ENCODE measurements at places on chromosomes 13 and 19.

DNA sequence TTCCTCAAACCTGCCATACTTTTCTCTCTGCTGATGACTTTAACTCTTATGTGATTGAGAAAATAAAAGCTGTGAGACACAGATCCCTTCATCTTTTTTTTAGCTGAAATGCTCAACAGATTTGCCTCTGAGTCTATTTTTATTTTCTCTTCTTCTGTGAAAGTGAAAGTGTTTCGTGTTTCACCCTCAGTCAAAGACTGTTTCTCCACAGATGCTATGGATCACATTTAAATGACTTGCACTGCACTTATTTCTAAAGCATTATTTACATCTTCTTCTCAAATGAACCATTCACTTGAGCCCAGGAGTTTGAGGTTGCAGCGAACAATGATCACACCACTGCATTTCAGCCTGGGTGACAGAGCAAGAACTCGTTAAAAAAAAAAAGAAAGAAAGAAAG is 890.1 kb upstream of the PCDH20 start:
- no peak for DNase-seq

- no peak for DNase-seq
Measured at GRCh38 chr13:23718996-23719395, 148.8 kb downstream of the TNFRSF19 start.

GRCh38 chr19:43524922-43525835 is 1.8 kb downstream of the ETHE1 start:
- DNase-seq, result peak; percentile 73

DNA sequence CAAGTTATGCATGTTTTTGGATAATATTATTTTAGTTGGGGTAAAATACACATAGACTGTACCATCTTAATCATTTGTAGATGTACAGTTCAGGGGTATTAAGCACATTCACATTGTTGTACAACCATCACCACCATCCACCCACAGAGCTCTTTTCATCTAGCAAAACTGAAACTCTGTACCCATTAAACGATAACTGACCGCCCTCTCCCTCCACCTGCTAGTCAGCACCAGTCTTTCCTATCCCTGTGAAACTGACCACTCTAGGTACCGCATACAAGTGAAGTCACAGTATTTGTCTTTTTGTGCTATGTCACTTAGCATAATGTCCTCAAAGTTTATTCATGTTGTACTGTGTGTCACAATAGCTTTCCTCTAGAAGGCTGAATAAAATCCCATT is 60.2 kb upstream of the GTF2F2 start:
- no peak for DNase-seq

DNA sequence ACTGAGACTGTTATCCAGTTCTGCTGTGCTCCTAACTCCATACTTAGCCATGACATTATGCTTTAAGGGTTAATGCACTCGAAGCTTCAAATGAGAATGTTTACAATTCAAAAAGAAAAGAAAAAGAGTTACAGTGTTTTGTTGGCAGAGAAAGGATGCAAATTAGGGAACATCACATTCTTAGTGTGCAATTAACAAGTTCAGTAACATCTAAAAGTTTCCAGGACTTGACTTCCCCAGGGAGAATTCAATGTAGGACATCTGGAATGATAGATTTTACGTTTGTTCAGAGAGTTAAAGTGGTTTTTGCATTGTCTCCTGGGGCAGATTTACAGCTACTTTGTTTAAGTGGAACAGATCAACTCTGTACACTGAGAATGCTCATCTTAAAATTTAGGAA is 525.2 kb downstream of the LIG4 start:
- no peak for DNase-seq

DNA sequence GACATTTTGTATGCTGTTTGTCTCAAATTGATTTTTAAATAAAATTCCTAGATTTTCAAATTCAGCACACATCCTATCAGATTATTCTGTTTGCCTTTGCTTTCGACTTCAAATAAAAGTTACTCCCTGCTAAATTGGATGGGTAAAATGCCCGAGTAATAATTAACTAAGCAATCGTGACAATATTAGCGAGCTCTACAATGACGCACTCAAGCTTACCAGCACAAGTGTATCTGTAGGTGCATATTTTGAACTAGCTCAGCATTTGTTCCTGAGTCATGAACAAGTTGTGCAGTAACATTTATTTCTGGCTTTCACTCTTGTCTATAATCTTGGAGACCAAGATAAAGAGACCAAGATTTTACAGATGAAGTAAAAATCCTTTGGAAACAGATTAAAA is 113.4 kb downstream of the UBL3 start:
- DNase-seq, result no peak

- no peak for DNase-seq
Measured at GRCh38 chr19:10773969-10774368, 56.1 kb downstream of the DNM2 start.

GRCh38 chr19:7787141-7787540 is 24.1 kb downstream of the CLEC4M start:
- no peak for DNase-seq

DNA sequence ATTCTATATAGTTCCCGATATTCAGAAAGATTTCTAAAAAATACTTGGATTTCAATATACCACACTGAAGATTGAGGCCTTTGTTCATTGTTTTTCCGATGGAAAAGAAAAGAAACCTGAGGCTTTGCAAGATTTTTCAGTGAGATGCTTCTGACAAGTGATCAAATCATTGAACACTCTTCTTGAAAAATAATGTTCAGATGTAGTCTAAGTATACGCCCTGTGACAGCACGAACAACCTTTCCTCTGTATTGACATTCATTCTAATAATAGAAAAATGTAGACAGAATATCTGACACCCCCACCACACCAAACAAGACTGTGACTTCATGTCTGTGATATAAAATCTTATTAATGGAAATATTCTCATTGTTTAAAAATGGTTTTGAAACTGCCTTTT is 650.7 kb upstream of the KLHL1 start:
- no peak for DNase-seq

DNA sequence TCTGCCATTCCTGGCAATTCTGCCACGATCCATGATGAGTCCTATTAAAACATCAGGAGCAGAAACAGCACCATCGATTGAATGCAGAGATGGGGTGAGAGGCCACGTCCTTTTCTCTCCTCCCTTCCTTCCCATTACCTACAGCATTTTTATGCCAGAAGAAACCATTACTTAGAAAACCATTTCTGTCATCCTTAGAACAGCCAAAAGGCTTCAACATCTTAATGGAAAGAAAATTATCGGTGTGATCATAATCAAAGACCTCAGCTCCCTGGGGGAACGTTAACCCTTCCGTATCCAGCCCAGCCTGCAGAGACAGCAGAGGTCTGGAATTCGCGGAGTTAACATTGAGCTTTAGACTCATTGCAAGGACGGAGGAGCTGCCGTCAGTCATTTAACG is 56.0 kb upstream of the SIAH3 start:
- DNase-seq, result no peak

- DNase-seq, result peak; percentile 40
Measured at GRCh38 chr13:84946192-84946591, 853.0 kb downstream of the SLITRK6 start.

GRCh38 chr19:47330466-47330869 is 1.5 kb upstream of the C5AR2 start:
- peak; percentile 85 for DNase-seq

DNA sequence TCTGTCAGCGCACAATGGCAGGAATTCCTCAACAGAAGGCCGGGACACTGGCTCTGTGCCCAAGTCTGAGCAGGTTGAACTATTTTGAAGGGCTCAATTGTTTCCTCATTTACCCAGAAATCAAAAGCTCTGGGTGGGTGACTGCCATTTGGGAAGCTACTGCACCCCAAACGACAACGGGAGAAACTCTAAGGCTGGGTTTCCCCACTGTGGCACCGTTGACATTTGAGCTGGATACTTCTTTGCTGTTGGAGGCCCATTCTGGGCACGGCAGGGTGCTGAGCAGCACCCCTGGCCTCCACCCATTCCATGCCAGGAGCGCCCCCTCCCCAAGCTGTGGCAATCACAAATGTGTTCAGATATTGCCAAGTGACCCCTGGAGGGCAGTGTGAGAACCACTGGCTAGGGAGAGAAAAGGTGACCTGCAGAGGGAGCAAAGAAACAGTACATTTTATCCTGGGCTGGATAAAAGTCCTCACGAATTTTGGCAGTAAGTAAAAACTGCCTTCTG is 62.5 kb downstream of the RFX2 start:
- DNase-seq, result peak; percentile 22

DNA sequence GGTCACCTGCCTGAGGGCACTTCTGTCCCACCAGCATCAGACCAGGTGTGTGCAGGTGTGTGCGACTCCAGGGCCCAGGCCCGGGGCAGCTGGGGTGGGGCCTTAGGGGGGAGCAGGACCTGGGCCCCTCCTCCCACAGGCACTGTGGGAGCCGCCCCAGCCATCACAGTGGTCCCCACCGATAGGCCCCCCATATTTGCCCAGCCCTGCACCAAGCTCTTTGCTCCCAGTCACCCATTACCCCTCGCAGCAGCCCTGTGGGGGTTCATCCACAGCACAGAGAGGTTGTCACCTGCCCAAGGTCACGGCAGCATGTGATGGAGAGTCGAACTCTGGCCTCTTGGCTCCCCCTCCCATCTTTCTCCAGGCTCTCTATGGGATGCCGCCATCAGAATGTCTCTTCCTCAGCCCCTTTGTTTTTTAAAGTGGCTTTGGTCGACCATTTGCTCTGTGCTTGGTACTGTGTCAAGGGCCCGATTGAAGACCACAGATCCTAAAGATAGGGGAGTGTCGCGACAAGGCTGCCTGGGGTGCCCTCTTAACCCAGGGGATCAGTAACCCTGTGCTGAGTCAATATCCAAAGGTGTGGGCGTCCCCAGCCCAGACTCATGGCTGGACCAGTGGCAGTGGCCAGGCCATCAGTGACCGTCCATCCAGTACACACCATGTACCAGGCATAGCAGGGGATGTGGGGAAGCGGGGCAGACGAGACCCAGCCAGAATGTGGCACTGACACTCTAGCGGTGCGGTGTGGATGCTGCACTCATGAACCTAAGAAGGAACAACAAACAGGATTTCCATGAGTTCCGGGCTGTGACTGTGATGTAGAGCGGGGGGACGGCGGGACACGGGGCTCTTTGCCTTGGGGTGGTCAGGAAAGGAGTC is 28.3 kb upstream of the NCCRP1 start:
- no peak for DNase-seq

DNA sequence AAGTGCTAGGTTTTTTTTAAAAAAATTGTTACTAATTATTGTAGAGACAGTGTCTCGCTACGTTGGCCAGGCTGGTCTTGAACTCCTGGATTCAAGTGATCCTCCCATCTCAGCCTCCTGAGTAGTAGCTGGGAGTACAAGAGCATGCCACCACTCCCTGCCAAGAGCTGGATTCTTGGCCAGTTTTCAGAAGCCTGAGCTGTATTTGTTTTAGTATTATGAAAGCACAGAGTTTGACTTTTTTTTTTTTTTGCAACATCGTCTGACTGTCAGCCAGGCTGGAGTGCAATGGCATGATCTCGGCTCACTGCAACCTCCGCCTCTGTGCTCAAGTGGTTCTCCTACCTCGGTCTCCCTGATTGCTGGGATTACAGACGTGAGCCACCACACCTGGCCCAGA is 7.0 kb downstream of the ARMC6 start:
- DNase-seq, result peak; percentile 34

DNA sequence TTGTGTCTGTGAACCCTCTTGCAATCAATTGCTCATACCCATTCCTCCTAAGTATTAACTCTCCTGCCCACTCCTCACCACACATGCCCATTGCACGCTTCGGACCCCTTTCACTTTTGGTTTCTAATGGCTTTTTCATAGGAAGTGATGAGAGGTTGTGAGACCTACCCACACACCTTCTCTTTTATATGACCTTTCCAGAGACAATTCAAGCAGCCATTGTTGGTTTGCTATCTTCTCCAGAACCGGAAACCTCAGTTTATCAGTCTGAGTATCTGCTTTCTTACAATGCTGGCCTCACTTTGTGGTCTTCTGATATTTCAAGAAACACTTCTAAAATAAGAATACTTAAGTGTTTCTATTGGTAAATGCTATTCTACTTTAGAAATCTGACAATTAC is 1550.8 kb upstream of the SLC10A2 start:
- DNase-seq, result no peak

DNA sequence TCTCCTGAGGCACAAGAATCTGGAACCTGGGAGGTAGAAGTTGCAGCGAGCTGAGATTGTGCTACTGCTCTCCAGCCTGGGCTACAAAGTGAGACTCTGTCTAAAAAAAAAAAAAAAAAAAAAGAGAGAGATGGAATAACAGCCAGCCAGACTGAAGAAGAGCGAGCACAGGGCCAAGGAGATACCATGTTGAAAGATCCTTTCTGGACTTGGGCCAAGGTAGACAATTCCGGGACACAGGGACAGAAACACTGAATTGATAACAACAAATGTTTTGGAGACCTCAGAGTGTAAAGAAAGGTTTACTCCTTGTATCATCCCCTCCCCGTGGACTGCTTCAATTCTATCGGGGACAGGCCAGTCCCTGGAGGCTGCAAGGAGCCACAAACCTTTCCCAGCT is 4.6 kb downstream of the LPAR2 start:
- DNase-seq, result no peak

DNA sequence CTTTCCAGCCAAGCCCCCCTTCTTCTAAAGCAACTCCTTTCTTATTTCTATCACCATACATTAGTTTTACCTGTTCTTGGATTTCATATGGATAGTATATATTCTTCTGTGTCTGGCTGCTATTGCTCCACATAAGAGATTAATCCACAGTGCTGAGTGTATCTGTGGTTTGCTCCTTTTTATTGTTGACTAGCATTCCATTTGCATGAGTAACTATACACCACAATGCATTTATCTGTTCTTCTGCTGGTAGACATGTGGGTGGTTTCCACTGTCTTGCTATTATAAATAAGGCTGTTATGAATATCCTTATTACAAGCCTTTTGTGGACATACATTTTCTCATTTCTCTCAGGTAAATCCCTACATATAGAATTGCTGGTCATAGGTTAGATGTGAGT is 138.2 kb downstream of the SLC7A1 start:
- no peak for DNase-seq

DNA sequence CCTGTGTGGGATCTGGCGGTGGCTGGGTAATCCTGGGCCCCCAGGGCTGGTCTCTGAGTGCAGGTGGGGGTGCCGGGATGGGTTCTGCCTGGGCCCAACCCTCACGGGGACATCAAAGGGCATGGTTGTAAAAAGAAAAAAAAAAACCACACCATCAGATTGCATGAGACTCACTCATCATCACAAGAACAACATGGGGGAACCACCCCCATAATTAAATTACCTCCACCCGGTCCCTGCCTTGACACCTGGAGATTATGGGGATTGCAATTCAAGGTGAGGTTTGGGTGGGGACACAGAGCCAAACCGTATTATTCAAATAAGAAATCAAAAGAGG is 14.3 kb downstream of the C1QTNF9 start:
- DNase-seq, result no peak

DNA sequence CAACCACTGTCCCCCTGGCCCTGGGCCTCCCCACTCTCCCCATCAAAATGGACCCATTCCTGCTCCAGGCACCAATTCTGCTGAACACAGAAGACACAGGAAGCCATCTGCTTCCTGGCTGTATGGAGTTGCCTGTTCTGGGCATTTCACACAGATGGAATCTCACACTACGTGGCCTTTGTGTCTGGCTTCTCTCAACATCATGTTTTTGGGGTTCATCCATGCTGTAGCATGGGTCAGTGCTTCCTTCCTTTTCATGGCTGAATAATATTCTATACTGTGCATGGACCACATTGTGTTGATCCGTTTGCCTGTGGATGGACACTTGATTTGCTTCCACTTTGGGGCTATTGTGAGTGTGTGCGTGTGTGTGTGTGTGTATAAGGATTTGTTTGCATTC is 15.0 kb upstream of the KLF2 start:
- no peak for DNase-seq

Data from inflammatory macrophage (primary cell).